Epithelial cell of proximal tubule (primary cell): ENCODE measurements at places on chromosomes 12 and 14. TPM values are rescaled to one million over a fixed set of nuclear protein-coding genes. Genes with fewer than 3 reads are reported as not detected.

DNAJC22 gene
- total RNA-seq, result 0.40 and 1.0 TPM in 2 replicates

TEAD4 gene
- 48.8 and 78.1 TPM in 2 replicates for total RNA-seq

TSPAN11 gene
- total RNA-seq, result 0.29 and 1.3 TPM in 2 replicates

PLA2G1B gene
- total RNA-seq, result not detected in 2 replicates

AQP2 gene
- not detected in 2 replicates for total RNA-seq

ATF1 gene
- 7.8 and 14.7 TPM in 2 replicates for total RNA-seq

TAS2R7 gene
- total RNA-seq, result not detected in 2 replicates

GUCY2C gene
- not detected in 2 replicates for total RNA-seq

ZDHHC22 gene
- 0.07 TPM in 1 of 2 replicates, not detected in the other for total RNA-seq

KRT71 gene
- total RNA-seq, result not detected in 2 replicates
